HAP-1 (cell line): ENCODE measurements at places on chromosomes 1 and 21.

- no peak for DNase-seq
Measured at GRCh38 chr1:58745117-58745516, 38.7 kb downstream of the JUN start.

- peak; percentile 32 for DNase-seq
Measured at GRCh38 chr1:179742717-179743678, at the start of gene FAM163A. TSS of gene FAM163A (plus strand) at chr1:179743291. CDS start at chr1:179813098, 69,807 bp downstream.

DNA sequence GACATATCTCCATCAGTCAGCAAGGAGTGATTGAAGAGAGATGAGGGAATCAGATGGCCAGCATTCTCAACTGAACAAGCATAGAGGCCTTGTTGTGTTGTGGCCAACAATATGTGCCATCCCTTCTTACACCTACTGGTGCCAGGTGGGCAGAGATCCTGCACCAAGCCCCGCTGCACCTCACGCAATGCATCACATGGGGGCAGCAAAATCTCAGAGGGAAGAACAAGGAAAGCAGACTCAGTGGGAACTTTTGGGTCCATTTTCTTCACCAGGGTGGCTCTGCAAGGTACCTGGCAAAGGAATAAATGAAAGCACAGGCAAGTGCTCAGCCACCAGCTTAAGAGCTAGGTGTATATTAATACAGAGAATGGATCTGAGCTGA lies 33.2 kb downstream of the HSD3B2 start:
- DNase-seq, result no peak

GRCh38 chr1:78586572-78586971 lies 33.7 kb upstream of the IFI44L start:
- DNase-seq, result no peak

DNA sequence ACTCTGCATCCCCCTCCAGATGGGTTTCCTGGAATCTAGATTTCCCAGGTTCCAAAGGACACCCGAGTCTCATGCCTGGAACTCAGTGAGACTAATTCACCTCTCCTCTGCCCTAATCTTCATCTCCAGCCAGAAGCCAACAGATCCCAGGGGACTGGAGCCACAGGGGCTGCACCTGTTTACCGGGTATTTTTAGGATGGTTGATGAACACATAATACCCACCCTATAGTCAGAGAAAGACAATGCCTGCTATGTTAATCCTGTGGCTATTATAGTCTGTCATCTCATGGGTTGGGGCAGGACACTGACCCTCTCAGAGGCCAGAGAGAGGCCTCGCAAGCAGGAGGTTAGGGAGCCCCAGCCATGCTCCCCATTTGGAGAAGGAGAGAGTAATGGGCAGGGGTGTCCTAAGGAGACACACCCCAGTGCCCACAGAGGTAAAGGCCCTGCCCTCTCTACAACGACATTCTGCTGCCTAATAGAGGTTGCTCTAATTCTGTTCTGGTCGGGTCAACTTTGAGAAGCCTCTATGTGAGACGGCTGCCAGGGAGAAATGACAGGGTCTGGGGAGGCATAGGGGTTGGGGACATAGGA lies 1.0 kb upstream of the TNNI1 start:
- no peak for DNase-seq

GRCh38 chr1:204617256-204618147 lies 68.0 kb downstream of the LRRN2 start:
- DNase-seq, result no peak

- DNase-seq, result no peak
Measured at GRCh38 chr1:164803366-164803765, 244.4 kb downstream of the PBX1 start.

DNA sequence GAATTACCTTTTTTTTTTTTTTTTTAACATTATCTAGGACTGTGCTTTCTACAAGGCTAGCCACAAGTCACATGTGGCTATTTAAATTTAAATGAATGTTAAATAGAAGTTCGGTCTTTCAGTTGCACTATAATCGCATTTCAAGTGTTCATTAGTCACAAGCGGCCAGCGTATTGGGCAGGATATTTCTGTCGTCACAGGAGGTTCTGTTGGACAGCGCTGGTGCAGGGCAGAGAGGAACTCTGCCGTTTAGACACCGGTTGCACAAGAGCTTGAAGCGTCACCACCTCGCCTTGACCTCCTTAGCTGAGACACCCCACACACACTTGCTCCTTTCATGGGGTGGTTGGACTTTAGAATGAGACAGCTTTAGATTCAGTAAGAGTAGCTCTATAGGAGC lies 64.1 kb downstream of the BACE2 start:
- DNase-seq, result no peak

DNA sequence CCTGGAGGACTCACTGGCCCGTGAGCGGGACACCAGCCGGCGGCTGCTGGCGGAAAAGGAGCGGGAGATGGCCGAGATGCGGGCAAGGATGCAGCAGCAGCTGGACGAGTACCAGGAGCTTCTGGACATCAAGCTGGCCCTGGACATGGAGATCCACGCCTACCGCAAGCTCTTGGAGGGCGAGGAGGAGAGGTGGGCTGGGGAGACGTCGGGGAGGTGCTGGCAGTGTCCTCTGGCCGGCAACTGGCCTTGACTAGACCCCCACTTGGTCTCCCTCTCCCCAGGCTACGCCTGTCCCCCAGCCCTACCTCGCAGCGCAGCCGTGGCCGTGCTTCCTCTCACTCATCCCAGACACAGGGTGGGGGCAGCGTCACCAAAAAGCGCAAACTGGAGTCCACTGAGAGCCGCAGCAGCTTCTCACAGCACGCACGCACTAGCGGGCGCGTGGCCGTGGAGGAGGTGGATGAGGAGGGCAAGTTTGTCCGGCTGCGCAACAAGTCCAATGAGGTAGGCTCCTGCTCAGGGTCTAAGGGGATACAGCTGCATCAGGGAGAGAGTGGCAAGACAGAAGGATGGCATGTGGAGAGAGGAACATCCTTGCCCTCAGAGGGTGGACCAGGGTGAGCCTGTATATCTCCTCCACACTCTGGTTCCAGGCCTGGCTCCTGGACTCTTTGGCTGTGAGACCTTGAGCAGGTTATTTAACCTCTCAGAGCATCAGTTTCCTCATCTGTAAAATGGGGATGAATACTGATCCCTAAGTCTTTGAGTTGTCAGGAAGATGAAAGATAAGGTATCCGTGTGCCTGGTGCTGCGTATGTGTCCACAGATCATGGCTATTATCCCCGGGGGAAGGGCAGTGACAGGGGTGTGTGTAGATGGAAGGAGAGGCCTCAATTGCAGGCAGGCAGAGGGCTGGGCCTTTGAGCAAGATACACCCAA lies 17.2 kb upstream of the SEMA4A start:
- DNase-seq, result no peak

DNA sequence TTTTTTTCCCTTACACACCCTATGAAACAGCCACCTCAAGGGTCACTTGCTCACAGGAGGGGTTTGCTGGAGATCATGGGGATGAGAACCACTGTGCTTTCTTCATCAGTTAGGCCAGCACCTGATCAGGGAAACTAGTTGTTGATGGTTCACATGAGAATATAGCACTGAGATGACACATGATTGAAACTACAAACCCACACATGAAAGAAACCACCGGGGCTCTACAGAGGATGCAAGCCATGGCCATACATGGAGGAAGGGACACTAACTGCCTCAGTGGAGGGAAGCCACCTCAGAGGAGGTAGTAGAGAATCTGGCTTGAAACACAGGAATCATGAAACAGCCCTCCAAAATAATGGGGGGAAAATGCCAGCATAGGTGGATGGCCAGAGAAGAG lies 63.2 kb downstream of the PRKAB2 start:
- DNase-seq, result no peak

DNA sequence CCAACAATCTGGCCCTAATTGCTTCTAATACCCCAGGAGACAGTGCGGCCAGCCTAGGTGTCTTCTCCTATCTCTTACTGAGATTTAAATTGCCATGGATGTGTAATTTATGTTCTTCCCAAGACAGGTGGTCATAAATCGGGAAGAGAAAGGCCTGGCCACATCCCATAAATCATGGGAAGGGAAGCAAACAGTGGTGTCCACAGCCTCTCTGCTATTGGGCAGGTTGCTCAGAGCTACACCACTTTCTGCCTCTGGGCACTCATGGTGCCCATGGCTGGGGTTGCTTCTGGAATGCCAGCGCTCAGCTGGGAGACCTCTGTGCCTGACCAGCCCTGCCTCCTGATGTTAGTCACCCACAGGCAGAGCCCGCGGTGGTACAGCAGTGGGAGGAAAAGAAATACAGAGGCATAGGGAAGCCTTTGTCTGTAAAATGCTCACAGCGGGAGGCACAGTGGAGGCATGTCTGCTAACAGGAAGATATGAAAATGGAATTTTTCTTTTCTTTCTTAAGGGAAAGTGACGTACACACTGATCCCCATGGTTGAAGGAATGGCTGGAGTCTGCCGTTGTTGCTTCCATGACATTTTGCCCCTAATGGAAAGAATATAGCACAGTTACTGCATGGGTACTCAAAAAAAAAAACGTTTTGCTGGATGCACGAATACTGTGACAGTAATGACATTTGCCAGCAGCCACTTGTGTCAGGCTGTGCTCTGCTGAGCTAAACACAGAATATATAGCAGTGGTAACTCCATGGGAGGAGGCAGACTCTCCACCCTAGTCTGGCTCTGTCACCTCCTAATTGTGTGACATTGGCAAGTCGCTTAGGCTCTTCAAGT lies 21.9 kb downstream of the MTARC1 start:
- DNase-seq, result no peak

DNA sequence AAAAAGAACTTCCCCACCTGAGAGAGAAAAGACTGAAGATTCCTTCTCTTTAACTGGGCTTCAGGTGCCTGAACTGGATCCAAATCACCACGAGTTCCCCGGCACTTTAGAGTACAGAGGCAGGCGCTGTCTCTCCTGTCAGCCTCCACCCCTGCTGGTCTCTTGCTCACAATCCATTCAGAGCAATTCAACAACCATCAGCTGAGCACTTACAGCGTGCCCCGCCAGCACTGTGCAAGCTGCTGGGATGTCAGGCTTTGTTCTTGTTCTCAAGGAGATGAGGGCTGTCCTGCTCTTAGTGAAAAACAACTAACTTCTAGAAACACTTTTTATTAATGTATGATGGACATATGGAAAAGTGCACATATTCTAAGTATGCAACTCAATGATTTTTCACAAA lies 68.7 kb upstream of the VAMP3 start:
- no peak for DNase-seq

- DNase-seq, result no peak
Measured at GRCh38 chr21:29228306-29228705, 70.4 kb upstream of the BACH1 start.

- no peak for DNase-seq
Measured at GRCh38 chr1:54652168-54652567, 10.6 kb downstream of the MROH7 start.

GRCh38 chr1:228147151-228147693 lies 2.5 kb upstream of the GJC2 start:
- DNase-seq, result no peak

DNA sequence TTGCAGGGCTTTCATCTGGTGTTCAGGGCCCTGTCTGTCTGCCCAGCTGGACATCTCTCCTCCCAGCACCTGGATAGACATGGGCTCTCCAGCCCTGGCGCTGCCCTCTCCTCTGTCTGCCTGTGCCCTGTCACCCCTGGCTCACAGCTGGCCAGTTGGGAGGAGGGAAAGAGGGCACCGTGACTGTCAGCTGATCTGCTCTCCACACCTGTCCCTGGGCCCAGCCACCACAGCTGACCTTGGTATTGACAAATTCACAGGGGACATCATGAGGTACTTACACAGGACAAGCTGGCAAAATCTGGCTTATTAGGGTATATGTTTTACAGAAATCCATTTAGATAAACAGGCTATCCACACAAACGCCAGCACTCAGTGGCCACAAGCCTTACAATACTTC lies 8.3 kb downstream of the TNR start:
- no peak for DNase-seq

DNA sequence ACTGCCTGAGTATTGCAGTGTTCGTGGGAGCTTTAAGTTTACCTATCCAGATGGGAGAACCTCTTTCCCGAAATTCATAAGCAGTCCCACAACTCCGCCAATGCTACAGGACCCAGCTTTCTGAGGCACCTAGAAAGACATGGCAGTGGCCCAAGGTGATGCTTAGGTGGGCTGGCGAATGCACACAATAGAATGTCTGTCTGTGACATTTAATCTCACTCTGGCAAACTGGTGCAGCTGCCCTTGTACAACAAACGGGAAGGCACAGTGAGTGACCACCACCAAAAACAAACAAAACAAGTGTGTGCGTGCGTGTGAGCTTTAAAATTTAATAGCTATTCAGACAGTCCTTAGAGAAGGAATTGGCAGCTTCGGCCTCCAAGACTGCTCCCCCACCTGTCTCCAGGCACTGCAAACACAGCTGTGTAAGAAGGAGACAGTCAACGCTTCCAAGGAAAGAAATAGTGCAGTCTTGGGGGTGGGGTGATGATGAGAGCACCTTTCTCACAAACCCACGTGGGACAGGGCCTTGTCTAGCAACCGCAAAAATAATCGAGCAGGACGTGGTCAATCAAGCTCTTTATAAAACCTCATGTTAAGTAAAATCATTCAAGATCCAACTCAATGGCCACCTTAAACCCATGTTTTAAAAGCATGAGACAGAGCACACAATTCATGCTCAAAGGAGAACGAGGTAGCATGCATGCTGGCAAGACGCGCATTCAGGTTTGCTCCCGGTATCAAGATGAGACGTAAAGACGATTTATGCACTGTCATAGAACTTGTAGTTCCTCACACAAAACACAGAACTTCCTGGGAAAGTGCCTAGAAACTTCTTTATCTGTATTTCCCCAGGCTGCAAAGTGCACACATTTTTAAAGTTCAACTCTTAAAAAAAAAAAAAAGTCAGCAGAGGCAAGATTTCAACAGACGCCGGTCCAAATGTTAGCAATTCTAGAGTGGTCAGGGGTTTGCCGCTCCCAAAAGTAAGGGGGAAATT lies 84.1 kb downstream of the TM2D1 start:
- no peak for DNase-seq

DNA sequence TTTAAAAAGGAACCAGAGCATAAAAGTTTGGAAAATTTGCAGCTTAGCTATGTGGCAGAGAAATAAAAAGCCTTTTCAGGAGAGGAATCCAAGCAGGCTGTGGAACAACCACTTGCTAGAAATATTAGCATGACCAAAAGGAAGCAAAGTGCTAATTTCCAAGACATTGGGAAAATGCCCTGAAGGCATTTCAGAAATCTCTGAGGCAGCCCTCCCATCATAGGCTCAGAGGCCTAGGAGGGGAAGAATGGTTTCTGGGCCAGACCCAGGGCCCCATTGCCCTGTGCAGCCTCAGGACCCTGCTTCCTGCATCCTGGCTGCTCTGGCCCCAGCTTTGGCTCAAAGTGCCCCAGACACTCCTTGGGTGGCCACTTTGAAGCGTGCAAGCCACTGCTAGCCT lies 56.8 kb downstream of the TENT5C start:
- no peak for DNase-seq

DNA sequence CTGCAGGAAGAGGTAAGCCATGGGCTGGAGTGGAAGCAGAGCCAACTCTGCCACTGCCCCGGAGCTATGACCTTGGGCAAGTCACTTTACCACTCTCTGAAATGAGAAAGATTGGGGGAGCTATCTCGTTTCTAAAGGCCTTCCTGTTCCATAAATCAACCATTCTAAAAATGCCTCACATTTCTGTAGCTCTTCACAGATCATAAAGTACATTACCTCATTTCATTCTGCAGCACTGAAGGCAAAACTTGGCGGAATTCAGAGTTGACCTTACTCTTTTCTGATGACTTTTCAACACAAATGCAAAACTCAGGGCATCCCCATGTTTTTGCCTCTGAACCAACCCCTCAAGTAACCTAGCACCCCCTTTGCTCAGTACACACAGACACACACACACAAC lies 404.0 kb upstream of the NFIA start:
- no peak for DNase-seq
